HL-60 (cell line): ENCODE measurements at places on chromosomes 2 and 18.

DNA sequence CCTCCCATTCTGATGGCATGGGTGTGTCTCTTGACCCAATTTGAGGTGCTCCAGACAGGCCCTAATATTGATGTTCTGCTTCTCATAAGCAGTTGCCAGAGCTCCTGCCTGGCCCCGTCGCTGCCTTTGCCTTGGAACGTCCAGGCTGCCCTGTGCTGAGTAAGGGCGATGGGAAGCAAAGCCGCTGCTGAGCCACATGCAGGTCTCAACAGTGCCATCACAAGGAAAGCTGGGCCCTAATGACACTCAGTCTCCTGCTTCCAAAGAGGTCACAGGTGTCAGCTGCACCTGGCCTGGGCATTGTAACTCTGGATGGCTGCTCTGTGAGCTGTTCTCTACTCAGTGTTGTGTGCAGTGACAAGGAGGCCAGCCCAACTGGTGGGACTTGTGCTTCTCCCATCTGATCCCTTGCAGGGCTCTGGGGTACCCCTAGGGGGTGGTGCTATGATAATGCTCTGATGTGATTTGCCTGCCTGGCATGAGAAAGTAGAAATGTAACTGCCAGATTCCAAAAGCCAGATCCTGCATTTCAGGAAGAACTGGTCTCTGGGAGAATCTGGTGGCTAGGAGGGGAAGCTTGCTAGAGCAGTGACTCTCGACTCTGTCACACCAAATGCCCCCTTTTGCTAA, 8.7 kb downstream of the TTC39C start:
- DNase-seq: no peak

GRCh38 chr2:36396878-36397539, 41.4 kb downstream of the CRIM1 start:
- no peak for DNase-seq

- DNase-seq: no peak
These were observed 93.3 kb downstream of the THSD7B start for GRCh38 chr2:136858656-136859055.

- DNase-seq: no peak
These were observed 575 bp downstream of the CCDC150 start for GRCh38 chr2:196640031-196640548.

- DNase-seq: peak; percentile 96
These were observed 3.5 kb upstream of the B3GNT7 start for GRCh38 chr2:231391981-231392380.

GRCh38 chr2:232322560-232323327, 55.8 kb upstream of the ALPP start:
- DNase-seq: no peak

- no peak for DNase-seq
These were observed 474.9 kb downstream of the EIPR1 start for GRCh38 chr2:2902547-2903281.

DNA sequence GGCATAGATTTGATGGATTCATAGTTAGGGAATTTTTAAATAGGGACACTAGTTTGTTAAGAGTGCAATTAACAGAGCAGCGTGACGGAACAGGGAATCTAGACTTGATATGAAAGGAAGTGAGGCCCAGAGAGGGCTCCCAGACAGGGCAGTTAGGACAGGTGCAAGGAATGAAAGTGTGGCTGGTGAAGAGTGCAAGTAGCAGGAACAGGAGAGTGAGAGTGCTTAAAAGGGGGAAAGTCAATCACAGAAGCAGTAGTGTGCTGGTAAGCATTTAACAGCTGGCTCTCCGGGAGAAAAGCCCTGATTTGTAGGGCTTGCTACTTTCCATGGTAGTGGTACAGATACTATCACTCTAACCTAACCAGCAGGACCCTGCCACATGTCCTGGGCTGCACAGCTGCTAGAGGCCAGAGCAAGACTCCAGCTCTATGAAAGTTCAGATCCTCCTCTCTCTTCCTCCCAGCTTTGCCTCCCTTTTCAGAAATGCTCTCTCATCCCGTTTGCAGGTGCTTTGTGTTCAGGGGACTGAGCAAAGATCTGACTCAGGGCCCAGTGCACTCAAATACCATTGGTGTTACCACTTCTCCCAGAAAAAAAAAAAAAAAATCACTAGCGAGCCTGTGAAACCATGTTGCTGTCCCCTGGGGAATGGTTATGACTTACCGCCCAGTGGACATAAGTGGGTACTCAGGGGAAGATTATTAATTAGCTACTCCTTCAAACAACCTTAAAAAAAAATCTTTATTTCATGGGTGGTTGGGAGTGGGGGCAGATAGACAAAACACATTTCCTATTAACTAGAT, 18.1 kb upstream of the GCFC2 start:
- DNase-seq: no peak

DNA sequence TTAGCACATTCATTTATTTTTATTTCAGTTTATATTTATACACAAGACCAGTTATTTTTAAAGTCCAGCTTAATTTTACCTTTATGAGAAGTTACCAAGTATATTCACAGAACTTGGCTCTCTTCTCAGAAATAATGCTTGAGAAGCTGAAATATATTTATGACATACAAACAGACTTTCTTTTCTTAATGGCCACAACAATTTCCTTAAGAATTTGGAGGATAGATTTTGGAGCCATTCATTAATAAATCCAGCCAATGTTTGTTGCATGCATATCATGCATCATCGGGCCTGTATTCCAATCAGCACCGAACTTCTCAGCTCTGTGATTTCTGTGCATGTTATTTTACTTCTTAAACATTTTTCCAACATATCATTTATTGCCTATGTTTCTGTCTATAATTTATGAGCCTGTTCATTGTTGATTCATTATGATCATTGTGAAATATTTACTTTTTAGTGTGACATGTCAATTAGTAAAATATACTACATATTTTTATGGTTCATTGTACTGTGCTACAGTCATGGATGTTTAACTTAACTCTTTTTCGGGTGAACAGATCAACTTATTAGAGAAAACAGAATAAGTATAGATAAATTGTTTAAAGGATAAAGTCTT, 3.5 kb downstream of the GULP1 start:
- DNase-seq: no peak

GRCh38 chr2:80438686-80439085, 134.1 kb upstream of the LRRTM1 start:
- no peak for DNase-seq

DNA sequence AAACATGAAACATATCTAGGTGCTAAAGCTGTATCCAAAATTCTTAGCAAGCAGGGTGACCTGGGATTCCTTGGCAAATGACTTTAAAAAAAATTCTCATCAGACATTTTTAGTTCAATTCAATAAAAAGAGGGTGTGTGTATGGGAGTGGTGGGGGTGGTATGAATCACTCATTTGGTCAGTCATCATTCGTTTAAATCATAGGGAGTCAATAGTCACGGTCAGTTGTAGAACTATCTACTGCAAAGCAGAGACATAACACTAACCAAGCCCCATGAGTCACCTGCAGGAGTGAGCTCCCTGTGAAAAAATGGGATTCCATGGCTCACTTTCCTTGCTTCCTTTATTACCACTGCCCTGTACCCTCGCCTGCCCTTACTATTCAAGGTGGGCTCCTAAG, 380.6 kb upstream of the TCF4 start:
- DNase-seq: no peak

DNA sequence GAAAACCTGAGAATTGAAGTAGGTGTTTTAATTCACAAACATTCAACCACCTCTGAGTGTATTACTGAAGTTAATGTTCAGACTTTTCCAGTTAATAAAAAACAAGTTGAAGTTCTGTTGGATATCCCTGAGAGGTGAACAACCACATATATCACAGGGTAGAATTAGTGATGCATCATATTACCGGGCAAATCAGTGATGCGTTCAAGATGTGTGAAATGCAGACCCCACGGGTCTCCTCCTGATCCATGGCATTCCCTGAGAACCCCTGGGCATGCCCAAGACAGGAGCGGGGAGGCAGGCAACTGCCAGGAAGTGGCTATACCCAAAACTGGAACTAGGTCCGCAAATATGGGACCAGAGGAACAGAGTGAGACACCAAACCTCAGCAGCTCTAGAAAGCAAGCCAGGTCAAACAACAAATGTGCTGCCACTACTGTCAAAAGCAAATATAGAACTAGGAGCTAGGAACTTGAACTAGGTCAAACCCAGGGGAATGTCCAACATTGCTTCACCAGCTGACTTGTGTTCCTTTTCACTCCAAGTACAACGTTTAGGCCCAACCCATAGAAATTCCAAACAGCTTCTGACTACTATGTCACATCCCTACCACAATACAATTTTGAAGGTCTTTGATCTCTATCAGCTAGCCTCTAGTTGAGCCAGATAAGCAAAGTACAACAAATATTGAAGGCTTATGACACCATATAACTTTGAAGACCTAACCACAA, 20.2 kb downstream of the PSTPIP2 start:
- no peak for DNase-seq

- DNase-seq: no peak
These were observed 38.3 kb upstream of the WDR75 start for GRCh38 chr2:189402932-189403331.

GRCh38 chr2:55620123-55620779, 2.8 kb upstream of the PPP4R3B start:
- peak; percentile 54 for DNase-seq

- peak; percentile 23 for DNase-seq
These were observed 50.7 kb upstream of the HNRNPA3 start for GRCh38 chr2:177161741-177162460.
